ENCODE measurements at places on chromosomes 5 and 9. TPM values are rescaled to one million over a fixed set of nuclear protein-coding genes. Genes with fewer than 3 reads are reported as not detected.

Gene FOXD4
- total RNA-seq: 0.06 TPM

Gene SMIM3
- 52.2 TPM for total RNA-seq

Gene CDX1
- total RNA-seq: 0.12 TPM

Gene SNX24
- 19.3 TPM for total RNA-seq

Gene LCP2
- total RNA-seq: not detected

Gene GAPT
- not detected for total RNA-seq

Gene PRXL2C
- 30.9 TPM for total RNA-seq

Gene FSTL4
- total RNA-seq: not detected

Gene LCN6
- not detected for total RNA-seq

Gene PCDHA1
- total RNA-seq: under 0.01 TPM

Gene PPP1R26
- 10.5 TPM for total RNA-seq

Gene PCDHA3
- total RNA-seq: 0.37 TPM

Gene ZBTB6
- total RNA-seq: 13.1 TPM

Gene TAS2R1
- not detected for total RNA-seq

Gene RANBP3L
- 0.31 TPM for total RNA-seq

Gene RETREG1
- total RNA-seq: 1.1 TPM

Gene SLC9A3
- 0.68 TPM for total RNA-seq

Measured in aortic smooth muscle cell (primary cell).